ENCODE measurements at places on chromosomes 5 and 9.

GRCh38 chr5:58450018-58450417 is 9.9 kb downstream of the PLK2 start:
- no peak for DNase-seq

DNA sequence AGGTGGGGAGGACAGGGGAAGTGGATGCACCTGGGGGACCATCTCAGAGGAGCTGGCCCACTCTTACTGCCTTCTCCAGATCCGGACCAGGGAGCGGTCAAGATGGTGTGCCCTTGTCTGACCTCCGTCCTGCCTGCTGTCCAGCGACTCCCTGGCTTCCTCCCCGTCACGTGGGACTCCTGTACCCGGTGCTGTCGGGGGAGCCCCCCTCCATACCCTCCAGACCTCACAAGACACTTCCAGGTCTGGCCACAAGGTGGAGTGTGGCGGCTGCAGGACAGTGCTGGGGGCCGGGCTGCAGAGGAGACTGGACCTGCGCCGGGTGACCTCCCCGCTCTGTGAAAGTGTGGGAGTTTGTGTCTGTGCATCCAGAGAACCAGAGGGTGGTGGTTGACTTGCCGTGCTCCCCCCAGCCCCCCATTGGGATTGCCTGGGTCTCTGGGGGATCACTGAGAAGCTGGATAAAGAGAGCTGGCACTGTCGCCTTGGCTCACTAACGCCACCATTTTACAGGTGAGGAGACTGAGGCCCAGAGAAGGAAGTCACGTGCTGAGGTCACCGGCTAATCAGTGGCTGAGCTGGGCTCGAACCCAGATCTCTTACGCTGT is 1.9 kb upstream of the CRB2 start:
- peak; percentile 86 for DNase-seq

- no peak for DNase-seq
Measured at GRCh38 chr5:108942701-108943100, 195.0 kb downstream of the FER start.

DNA sequence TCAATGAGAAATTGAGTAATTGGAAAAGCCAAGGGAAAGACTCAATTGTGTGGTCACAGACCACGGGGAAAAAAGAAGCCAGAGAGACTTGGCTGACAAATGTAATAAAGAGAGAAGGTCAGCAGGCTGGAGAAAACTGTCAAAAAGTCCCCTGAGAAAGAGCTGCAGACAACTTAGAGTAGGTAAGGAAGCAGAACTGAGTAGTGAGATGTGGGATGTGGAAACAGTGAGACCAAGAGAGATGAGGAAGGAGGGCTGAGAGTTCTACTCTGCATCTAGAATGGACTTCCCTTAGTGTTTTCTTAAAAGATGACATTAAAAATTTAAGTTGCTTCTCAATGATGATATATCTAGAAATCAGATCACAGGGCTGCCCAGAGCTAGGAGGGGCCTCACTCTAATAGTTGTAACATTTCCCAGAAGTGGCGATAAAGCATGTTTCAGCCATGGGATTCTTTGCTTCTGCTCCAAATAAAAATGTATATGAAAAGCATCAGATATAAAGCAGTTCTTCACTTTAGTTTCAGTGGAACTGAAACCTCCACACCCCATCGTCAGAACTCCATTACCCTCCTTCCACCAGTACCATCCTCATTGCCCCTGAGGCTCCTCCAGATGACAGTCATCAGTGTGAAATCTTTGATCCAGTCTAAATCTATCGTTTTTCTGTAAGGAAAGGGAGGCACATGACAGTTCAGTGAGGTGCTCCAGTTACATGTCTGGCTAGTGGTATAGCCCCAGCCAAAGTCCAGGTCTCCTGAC is 80.6 kb downstream of the SPEF2 start:
- no peak for DNase-seq

DNA sequence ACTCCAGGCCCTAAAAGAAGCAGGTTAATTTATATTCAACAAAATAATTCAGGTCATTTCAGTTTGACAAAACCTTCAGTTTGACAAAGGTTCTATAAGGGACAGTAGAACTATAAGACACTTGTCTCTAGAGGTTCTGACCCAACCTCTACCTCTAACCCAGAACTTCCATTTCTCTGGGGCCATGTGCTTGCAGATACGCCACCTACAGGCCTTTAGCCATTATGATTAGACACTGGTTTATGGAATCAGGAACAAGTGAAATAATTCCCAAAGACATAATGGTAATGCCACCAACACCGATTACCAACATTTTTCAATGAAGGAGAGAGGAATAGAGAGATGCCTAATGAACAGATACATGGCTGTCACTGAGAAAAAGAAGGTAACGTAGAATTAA is 733.9 kb downstream of the PRELID2 start:
- no peak for DNase-seq

DNA sequence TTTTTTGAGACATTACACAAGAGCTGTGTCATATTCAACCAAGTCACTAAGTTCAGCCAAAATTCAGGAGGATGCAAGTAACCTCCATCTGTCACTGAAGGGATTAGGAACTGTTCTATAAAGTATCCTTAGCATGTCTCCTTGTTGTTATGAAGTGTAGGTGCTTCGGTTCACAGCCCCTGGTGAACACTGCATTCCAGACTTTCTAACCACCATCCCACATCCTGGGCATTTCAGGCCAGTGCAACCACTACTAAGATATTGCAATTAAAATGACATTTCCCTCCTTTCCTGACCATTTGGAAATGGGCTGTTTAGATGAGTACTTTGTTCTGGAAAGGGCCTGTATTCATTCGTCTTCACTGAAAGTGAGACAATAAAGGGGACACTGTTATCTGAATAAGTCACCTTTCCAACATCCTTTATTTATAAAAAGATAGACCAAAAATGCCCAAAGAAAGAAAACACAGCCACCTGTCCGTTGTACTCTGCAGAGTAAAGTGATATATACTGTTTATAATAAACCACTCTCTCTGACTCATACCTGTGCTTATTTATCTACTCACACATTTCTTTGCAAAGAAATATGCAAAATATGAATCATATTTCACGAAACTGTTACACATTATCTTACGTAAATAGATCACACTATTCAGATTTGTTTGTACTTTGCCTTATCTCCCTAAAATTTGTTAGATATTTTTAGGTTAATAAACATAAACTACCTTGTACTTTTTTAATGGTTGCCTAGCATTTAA is 861.9 kb downstream of the CDH18 start:
- DNase-seq: no peak

- DNase-seq: no peak
Measured at GRCh38 chr9:33988219-33988890, 60.3 kb downstream of the UBAP2 start.

GRCh38 chr5:84403773-84404172 is 19.1 kb upstream of the EDIL3 start:
- DNase-seq: no peak

DNA sequence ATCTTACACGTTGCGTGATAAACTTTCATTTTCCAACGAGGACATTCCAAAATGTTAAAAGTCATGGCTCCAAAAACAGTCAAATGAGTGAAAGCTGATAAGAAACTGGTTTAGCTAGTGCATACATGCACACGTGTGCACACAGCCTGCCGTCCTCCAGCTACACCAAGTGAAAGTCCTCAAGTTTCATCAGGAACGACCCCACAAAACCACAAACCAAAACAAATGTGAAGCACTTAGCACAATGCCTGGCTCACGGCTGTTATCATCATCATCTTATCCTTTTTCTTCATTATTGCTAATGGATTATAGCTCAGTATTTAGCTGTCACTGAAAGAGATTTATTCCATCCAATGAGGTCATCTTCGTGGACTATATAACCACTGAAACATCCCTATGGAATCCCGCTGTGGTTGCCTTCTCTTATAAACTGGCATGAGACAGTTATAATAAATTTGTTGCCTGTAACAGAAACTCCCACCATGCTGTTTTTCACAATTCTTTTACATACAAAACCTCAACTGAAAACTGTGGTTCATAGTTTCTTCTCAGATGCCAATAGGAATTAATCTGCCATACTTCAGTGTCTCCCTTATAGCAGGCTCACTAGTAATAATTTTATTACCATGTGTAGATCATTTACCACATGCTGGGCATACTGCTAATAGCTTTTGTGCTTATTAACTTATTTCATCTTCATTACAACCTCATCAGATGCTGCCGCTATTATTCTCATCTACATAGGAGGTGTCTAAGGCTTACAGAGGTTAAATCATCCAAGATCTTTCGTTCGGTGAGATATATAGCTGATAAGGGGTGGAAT is 56.1 kb downstream of the SAXO1 start:
- no peak for DNase-seq

GRCh38 chr5:124421584-124421983 is 324.9 kb downstream of the ZNF608 start:
- no peak for DNase-seq

DNA sequence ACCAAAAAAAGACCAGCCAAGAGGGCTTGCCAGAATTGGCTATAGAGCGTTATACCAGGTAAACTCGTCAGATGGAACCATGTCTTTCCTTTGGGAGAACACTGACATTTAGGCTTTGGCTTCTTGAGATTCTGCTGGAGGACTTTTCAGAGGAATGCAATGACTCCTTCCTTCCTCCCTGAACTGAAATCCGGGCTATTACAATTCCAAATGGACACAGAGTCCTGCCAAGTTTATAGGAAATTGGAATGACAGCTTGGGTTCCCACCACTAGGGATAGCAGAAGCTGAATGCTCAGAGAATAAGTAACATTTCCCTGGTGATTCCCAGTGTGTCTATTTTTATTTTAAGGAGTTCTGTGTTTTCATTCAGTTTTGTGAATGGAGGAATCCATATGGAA is 143.0 kb downstream of the FGF1 start:
- no peak for DNase-seq

GRCh38 chr5:62572918-62573514 is 5.6 kb upstream of the LRRC70 start:
- no peak for DNase-seq

GRCh38 chr5:56440871-56441740 is 208.0 kb upstream of the ANKRD55 start:
- no peak for DNase-seq

DNA sequence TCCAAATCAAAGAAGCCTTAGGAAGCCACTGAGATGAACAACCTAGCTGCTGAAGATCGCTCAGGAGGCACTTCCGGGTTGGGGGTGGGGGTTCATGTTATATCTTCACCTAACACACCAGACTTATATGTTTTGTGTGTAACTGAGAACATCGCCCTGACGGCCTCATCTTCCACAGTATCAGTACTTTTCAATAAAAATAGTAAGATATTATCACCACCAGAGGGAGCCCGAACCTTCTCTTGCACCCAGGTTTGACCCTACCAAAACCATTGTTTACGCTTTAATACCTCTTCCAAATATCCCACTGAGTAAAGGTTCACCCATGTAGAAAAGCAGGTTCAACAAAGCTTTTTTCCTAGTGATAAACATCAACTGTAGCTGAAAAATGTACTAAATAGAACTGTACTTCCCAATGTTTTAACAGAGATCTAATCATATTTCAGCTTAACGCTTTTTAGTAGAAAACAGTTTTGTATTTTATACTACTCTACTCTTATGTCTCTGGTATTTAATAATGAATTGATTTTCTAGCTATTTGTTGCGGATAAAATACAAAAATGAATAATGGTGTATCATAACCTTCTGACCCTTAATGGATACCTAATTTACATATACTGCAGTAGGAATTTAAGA is 244.0 kb downstream of the EPB41L4A start:
- DNase-seq: no peak

DNA sequence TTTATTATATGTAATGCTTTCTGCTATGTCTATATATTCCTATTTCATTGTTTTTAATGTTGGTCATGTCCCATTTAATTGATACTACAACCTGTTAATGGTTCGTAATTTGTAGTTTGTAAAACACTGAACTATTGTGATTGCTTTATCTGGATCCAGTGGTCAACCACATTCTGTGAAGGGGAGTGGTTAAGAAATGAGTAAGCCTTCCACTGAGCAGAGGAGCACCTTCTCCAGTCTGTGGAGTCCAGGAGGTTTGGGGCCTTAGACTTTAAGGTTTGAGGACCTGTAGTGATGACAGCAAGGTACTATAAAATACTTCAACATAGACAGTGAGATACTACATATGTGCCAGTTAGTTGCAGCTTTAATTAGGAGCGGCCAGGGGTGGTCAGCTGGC is 67.7 kb upstream of the RAD23B start:
- DNase-seq: no peak

DNA sequence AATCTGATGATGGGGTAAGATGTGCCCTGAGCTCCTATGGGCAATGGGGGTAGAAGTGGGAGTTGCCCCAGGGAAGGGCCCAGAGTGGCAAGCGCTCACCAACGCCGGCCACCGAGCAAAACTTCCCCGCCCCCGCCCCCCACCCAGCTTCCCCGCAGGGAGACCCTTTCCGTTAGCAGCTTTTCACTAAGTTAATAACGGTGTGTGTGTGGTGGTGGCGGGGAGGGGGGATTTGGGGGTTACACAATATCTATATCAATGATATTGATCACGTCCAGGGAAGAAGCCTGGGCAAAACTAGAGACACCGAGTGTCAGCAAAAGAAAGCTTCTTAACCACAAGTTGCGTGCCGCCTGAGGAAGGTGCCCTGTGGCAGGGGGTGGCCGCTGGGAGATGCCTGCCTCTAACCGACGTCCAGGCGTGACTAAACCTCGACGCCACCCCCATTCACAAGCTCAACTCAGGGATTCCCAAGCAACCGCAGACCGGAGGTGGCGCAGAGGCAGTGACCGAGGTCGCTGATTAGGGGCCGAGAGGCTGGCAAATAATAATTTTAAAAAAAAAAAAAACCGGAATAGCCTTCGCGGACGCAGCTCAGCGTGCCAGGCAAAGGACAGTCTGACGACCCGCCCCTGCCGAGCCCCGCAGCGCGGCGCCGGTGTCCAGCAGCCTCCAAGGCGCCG is 222.6 kb downstream of the MEF2C start:
- DNase-seq: no peak

DNA sequence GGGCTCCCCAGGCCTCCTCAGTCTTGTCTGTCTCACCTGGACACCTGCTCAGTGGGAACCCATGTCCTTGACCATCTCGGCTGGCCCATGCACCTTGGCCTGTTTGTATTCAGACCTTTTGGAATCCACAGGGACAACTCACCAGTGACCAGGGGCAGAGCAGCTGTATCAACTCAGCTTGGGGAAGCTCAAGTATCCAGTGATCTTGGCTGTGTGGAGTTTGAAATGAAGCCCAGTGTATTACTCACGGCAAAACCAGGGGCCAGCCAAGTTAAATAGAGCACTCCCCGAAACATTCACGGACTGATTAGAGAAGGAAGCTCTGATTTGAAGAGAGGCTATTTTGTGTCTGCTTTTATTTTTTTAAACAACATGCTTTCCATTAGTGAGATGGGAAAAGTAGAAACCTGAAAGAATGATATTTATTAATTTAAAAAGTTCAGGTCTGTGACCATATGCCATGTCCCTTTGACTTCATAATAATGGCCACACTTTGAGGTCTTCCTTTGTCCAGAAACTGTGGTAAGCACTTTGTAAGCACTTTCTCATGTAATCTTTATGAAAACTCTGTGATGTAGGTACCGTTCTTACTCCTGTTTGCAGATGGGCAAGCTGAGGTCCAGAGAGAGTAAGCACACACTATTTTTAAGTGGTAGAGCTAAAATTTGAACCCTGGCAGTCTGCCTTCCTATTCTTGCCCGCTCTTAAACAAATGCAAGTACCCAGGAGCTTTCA is 656.5 kb downstream of the BNC2 start:
- no peak for DNase-seq

Measured in D721Med (cell line).